Activated naive CD8-positive, alpha-beta T cell treated with anti-CD3 and anti-CD28 coated beads, Interleukin-2, amount 50 U/mL, for 16 hours (primary cell): ENCODE measurements at places on chromosomes 13 and 19.

DNA sequence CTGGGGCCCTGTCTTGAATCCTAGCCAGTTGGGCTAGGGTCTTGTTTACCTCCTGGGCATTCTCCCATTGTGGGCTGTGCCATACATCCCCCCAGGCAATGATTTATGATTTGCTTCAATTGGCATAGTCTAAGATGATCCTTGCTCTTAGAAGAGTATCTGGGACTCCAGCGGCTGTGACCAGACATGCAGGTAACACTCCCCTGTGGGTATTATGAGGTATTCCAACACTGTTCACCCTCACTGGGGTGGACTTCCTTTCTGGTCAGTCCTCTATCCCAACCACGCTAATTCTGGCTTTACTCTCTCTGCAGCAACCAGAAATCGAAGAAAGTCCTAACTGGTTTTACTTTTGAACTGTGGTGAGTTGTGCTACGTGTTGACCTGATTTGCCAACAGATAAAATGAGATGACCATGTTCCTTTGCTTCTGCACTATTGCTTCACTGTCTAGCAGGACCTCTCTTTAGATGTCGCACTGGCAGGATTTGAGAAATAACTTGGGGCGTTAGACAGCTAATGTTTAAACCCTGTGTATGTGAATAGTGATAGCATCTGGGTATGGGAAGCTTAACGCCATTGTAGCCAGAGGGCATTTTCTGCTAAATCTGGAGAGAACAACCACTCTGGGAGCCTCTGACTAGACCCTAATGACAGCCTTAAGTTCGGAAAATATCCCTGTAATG lies 6.7 kb upstream of the LRCH1 start:
- DNase-seq = no peak

GRCh38 chr13:76163761-76164160 lies 527.6 kb downstream of the LMO7 start:
- DNase-seq = no peak

- DNase-seq = no peak
Observed at GRCh38 chr13:83563499-83563898, 318.8 kb downstream of the SLITRK1 start.

- DNase-seq = no peak
Observed at GRCh38 chr13:99267927-99268326, 9.7 kb upstream of the GPR18 start.

DNA sequence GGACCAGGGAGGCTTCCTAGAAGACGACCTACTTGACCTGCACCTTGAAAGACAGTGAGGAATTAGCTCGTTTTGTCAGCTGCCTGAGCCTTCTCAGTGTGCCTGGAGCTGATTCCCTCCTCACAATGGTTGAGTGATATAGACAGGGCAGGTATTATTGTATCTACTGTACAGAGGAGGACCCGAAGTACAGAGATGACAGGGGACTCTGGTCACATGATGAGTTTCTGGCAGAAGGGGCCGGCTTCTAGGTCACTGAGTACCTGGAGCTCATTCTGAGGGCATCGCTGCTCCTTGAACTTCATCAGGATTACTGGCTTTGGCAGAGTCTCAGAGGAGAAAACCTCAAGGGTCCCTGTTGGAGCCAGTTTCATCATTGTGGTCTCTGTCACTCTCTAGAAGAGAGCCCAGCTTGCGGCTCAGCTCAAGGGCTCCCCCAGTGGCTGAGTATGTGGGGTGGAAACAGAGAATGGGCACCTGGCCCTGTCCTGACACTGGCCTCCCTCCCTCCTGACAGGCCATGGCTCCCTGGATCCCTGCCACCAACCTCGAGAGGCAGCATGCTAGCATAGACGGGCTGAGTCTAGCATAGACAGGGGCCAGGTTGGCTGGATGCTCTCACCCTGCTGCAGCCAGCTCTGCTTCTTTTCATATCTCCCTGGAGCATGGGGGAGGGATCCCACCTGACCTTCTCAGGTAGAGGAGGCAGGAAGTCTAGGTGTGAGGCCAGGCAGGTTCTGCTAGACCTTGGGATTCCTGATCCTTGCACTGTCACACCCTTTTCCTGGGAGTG lies 38.7 kb downstream of the NFIX start:
- DNase-seq = no peak

GRCh38 chr13:94435604-94436226 lies 43.8 kb downstream of the DCT start:
- no peak for DNase-seq

GRCh38 chr13:43329702-43330101 lies 306.3 kb downstream of the DNAJC15 start:
- DNase-seq = no peak
